ENCODE measurements at places on chromosomes 7 and 10. TPM values are rescaled to one million over a fixed set of nuclear protein-coding genes. Genes with fewer than 3 reads are reported as not detected.

DNA sequence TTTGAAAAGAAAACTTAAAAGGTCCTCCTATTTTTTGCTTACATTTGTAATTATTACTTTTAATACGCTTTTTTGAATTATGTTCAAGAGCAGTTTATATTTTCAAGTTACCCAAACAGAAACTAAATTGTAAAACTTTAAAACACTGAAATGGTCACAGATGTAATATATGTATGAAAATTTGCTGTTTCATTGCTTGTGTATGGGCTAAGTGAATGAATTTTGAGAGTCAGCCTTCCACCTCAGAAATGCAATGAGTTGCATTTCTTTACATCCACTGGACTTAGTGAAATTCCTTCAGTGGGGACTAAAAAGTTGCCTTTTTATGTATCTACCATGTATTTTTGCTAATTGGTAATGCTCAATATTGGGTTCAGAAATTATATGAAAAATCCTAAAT is 1.6 kb downstream of the VPS26A start:
- no peak for DNase-seq

DNA sequence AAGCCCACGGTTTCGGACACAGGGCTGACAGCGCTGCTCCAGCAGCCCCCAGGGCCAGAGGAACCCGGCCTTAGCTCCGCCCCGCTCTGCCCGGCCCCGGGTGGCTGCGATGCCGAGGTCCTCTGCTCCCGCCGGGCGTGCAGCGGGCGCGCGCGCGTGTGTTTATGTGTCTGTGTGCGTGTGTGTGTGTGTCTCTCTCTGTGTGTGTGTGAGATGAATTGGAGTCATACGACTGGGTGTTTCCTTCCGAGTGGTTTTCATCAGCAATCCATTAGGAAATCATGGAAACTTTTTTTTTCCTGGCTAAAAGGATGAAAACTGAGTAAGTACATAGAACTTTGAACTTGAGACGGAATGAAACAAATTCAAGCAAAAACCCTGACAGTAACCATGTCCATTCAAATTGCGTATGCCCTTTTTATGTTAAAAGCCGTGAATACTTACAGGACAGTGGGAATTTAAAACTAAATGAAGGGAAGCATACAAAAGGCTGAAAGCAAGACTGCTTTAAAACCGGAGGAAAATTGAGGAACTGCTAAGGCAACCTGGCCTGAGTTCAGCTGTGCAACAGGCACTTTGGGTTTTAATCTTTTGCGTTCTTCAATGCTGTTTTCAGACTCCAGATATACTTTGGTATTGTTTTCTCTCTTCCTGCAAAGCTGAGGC is at the start of gene CPED1:
CPED1 (plus strand) TSS at position 121 of the 666 bp plus-strand sequence. CDS start 911 bp downstream, outside the sequence.
- peak; percentile 88 for DNase-seq

GRCh38 chr7:90764848-90765570 is 168.9 kb downstream of the CDK14 start:
- no peak for DNase-seq

- DNase-seq: peak; percentile 41
These were observed 182.7 kb downstream of the ELFN1 start for GRCh38 chr7:1852517-1853430.

The ZMIZ2 gene
- 92.7 TPM for total RNA-seq

The JCAD gene
- total RNA-seq: 83.5 TPM

DNA sequence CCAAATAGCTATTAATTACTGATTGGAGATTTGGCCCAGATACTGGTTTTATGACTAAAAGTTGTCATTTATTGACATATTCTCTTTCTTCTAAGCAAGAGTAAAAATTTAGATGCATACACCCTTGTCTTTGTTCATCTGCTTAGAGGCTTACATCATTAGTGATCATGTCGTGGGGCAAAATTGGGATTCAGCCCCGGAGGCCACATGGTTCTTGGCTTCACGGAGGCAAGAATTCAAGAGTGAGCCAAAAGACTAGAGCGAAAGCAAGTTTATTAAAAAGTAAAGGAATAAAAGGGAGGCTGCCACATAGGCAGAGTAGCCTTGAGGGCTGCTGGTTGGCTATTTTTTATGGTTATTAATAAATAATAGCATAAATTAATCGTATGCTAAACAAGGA is 41.1 kb downstream of the MINPP1 start:
- DNase-seq: no peak

- no peak for DNase-seq
These were observed 58.3 kb downstream of the VCL start for GRCh38 chr10:74056050-74056818.

The LLCFC1 gene
- not detected for total RNA-seq

DNA sequence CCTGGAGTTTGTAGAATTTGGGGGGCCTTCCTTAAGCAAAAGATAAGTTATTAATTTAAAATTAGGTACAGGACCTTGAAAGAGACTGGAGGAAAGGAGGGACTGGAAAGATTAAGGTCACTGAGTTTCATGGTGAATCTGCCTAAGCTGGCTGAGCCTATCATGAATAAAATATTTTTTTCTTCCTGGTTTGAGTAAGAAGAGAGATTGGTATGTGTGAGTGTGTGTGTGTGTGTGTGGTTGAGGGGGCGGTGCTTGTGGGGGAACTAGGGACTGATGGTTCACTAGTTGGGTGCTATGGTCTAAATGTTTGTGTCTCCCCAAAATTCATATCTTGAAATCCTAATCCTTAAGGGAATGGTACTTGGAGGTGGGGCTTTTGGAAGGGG is 142.5 kb upstream of the PRKCQ start:
- no peak for DNase-seq

The FMC1 gene
- 15.2 TPM for total RNA-seq

Measured in sciatic nerve (tissue), 2 donors.